NCI-H1417 (cell line): ENCODE measurements at places on chromosomes 13 and 19.

- DNase-seq: no peak
Observed at GRCh38 chr19:19487950-19488874, 27.1 kb downstream of the TSSK6 start.

DNA sequence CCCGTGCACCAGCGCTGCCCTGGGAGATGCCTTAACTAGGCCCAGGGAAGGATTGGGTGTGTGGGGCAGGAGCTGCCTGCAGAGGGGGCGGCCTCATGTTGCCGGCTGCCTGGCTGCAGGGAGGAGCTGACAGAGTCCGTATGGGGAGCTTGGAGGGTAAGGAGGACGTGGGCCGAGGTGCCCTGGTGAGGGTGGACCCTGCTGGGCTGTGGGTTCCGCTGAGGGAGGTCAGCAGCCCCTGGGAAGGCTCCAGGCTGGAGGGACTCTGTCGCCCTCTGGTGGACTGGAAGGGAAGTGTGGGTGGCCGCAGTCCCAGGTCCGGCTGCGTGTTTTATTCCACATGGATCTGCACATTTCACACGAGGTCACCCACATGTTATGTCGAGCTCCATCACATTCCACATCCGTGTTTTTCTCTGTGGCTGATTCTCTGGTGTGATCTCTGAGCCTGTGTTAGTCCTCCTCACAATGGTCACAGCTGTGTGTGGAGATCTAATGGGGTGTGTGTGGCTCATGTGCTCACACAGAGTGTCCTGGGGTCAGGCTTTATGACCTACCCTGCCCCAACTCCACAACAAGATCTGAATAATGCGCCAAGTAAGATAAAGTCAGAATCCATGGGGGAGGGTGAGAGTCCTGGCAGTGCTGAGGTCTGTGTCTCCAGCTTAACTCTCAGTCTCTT, 1.8 kb upstream of the CEACAM8 start:
- peak; percentile 42 for DNase-seq

GRCh38 chr13:33392794-33393405, 107.3 kb upstream of the STARD13 start:
- DNase-seq: no peak

DNA sequence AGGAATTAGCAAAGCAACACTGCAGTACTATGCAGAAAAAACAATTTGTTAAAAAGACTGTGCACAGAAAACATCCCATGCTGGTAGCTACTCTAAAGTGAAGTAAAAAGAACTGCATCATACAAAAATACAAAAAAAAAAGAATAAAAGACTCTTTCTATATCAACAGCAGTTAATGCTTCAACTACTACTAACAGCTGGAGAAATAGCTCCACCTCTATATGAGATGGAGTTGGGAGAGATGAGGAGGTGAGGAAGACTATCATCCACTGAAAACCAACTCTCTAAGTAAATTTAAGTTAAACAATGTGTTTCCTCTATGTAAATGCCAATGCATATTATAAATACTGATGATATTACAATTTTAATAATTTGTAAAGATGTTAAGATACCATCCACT, 1.8 kb downstream of the ZC3H13 start:
- no peak for DNase-seq

GRCh38 chr13:99356262-99357091, 49.3 kb upstream of the GPR183 start:
- DNase-seq: no peak

- peak; percentile 3 for DNase-seq
Observed at GRCh38 chr19:19464339-19465098, 50.8 kb downstream of the TSSK6 start.

- DNase-seq: no peak
Observed at GRCh38 chr13:52975161-52975560, 53.5 kb upstream of the OLFM4 start.

DNA sequence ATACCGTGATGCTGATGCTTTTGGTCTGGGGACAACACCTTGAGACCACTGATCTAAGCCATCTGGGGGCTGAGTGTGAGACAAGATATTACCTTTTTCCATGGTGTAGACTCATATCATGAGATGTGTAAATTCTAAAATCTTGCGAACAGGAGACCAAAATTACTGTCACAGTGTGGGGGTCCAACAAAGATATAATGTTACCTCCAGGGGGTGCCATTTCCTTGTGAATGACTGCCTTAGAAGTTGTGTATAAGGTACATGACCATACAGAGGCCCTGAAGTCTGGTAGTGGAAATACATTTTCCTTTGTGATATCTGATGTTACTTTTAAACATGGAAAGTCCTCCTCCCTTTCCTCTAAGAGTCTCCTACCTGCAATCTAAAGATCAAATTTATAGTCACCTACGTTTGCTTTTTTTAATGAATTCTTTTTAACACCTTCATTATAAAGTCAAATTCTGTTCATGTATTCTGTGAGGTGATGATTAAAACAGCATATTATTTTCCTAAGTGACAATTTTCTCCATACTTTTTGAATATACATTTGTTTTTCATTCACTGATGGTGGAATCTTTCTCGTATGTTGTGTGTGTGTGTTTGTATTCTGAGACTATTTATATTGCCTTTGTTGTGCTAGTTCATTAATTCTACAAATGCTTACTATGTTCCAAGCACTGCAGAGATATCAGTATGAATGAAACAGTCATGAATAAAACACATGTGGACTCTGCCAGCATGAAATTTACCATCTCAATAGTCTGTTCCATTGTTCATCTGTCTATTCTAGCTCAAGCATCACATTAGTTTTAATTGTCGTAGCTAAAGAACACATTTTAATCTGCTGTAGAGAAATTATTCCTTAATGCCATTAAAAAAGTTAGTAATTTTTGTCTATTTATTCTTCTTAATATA, 113.7 kb downstream of the RFC3 start:
- peak; percentile 3 for DNase-seq

DNA sequence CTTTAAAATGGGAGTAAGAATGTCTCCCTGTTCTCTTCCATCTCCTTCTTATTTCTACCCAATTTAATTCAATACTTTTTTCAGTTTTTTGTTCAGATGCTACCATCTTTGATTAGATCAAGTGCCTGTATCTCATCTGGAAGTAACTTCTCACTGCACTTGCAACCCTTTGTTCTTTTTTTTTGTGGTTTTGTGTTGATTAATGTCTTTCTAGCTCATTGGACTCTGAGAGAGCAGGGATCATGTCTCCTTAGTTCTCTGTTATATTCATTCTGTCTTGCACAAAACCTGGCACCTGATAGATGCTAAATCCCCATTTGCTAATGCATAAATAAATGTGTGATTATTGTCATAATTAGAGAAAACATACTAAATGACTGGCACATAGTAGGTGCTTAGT, 834 bp upstream of the ITGBL1 start:
- no peak for DNase-seq

DNA sequence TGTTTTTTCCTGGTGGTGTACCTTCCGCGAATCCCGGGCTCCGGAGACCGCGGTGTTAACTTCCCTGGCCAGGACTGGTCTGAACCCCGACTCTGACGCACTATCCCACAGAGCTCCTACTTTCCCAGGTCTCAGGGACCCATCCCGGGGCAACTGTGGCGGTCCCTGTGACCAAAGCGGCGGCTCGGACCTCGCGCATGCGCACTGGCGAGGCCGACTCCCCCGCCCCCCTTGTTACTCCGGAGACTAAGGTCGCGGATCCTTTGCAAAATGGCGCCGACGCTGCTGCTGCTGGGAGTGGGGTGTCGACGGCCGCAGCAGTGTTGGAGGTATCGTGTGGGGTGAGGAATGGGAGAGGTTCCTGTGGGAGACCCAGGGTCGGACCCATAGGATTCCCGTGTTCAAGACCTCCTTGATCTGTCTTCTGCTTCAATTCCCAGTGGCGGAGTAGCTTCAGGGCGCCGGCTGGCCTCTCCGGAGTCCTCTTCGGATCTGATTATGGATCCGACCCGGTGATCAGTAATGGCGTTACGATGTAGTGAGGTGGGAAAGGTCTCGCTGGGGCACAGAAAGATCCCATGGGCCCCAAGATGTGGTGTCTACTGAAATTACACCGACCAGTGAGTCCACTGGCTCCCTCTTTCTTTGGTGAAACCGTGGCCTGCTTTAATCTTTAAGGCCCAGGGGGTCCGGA, 66.6 kb upstream of the ZNF527 start:
- no peak for DNase-seq

GRCh38 chr19:8487137-8487851, 15.1 kb downstream of the PRAM1 start:
- no peak for DNase-seq

DNA sequence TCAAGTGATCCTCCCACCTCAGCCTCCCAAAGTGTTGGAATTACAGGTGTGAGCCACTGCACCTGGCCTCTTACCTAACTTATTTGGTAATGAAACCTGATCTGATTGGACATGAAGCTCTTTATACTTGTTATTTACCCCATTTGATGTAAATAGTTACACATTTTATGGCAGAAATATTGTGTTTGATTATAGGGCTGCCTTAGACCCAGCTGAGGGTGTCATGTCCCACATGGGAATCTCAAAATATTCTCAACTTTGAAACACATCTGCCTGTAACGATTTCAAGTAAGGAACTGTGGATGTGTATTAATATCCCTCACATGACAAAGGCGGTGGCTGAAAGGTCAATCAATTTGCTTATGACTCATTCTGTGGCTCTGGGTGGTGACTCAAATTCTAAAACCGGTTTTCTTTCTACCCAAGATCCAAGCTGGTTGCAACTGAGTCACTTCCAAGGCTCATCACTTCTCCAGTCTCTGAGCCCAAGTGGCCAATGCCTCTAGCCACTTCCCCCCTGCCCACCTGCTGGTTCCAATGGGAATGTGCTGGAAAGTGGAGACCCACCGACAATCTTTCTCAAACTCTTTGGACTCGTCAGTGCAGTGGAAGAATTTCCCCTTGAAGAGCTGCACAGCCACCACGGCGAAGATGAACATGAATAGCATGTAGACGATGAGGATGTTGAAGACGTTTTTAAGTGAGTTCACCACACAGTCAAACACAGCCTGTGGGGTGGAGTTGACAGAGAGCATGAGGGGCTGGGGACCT, 110.9 kb downstream of the IER2 start:
- DNase-seq: no peak

DNA sequence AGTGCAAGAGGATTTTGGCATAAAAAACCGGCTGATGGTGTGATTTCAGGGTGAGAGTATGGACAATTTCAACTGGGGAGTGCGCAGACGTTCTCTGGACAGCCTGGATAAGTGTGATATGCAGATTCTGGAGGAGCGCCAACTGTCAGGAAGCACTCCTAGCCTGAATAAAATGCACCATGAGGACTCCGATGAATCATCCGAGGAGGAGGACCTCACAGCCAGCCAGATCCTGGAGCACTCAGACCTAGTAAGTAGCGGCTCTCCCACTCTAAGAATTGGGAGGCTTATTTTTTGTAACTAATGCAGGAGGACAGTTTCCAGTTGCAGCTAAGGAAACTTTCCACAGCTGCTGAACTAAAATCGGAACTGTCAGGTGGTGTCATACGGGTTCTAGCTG, 53.6 kb downstream of the ZAR1L start:
- DNase-seq: no peak

DNA sequence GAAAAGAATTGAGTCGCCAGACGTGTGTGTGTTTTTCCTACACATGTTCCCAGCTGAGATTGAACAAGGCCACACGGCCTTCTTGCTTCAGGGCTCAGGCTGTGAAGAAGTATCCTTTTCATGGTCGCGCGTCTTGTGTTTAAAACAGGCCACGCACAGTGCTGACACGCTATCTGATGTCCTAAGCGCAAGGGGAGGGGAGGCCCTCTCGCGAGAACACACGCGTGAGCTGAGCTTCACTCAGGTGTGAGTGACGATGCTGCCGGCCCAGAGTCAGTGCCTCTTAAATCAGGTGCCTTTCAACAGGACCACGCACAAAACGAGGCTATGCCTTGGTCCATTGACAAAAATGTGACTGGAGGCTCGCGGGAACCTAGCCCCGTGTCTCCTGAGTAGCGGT, 103.7 kb downstream of the TEX29 start:
- no peak for DNase-seq

GRCh38 chr13:85666356-85666755, 132.9 kb downstream of the SLITRK6 start:
- DNase-seq: peak; percentile 10

- DNase-seq: peak; percentile 30
Observed at GRCh38 chr13:24042710-24043440, 117.6 kb upstream of the SPATA13 start.

DNA sequence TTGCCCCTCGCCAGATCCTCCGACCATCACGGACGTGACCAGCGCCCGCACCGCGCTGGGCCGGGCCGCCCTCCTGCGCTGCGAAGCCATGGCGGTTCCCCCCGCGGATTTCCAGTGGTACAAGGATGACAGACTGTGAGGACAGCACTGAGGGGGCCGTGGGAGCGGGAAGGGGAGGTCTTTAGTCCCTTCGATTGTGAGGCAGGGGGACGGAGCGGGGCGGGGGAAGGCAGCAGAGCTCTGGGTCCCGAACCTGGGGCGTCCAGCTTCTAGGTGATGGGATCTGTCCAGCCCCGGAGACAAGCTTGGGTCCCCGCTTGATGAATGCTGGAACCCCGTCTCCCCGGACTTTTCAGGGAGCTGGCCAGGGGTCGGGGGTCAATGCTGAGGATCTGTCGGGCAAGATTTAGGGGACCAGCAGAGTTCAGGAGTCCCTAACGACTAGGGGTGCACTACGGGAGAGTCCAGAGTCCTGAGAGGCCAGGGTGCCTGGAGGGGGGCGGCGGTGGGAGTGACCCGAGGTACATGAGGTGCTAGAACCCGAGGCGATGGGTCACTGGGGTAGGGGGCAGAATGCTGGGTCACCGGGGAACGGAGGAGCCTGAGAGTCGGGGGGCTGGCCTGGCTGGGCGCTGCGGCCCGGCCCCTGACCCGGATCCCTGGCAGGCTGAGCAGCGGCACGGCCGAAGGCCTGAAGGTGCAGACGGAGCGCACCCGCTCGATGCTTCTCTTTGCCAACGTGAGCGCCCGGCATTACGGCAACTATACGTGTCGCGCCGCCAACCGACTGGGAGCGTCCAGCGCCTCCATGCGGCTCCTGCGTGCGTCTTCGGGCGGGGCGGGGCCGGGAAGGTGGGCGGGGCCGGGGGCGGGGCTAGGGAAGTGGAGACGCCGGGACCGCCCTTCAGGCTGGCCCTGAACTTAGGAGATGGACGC, 14.6 kb downstream of the VSIG10L start:
- DNase-seq: no peak

DNA sequence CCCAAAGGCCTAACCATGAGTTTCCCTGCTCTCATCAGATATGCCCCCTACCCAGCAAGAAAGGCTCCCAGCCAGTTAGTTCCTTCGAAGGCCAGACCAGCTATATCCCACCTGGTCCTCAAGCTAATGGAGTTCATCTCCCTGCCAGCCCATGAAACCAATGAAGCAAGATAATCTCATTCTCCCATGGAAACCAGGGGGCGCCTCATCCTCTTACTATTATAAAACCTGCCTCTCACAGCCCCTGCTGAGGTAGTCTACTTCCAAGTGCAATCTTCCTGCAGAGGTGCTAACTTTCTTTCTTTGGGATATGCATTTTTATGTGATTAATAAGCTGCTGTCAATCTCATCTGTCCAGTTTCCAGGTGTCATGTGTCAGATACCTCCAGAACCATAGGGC, 34.0 kb upstream of the ZNF573 start:
- no peak for DNase-seq
